ENCODE measurements at places on chromosomes 3 and 15. TPM values are rescaled to one million over a fixed set of nuclear protein-coding genes. Genes with fewer than 3 reads are reported as not detected.

RTP4 gene
- total RNA-seq = 1.7 TPM

DNA sequence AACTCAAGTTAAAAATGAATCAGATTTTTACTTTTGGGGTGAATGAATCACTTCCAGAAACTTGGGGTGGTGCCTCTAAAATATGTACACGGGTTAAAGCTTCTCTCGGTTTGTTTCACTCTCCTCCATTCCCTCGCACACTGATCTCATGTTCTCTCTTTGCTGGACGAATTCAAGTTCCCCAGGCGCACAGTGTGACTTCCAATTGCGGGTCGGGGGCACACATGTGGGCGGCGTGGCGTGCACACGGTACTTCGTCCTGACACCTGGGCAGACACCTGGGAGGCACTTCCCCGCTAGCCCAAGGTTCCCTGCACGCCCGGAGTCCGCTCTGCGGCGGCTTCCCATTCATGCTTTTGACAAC, 692 bp downstream of the SCAANT1 start:
- H3K4me3 ChIP-seq = peak overlapping the region; percentile 90
- peaks cover 39% of the 10 kb centered on the region for H3K4me1 ChIP-seq
- H3K27ac ChIP-seq = peak overlapping the region; percentile 93
- H3K36me3 ChIP-seq = peaks cover 17% of the 10 kb centered on the region
- DNase-seq = no peak

DNA sequence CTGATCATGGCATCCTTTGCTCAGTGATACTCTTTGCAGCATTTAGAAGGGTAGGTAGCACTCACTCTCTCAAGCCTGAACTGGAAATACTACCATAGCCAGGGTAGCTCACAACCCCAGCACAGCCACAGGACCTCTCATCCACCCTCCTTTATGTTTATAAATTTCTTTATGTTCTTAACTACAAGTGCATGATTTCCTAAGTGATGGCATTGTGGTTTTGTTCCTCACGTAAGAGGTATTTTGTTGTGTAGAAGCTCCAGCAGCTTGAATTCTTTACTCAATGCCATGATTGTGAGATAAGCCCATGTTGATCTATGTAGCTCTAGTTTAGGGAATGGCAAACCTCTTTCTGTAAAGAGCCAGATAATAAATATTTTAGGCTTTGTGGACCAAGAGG, 7.9 kb upstream of the RTP3 start:
- no peak for DNase-seq
- no peak overlapping the region for H3K4me3 ChIP-seq
- no peak overlapping the region for H3K27ac ChIP-seq

- no peaks in the 10 kb centered on the region for H3K36me3 ChIP-seq
- no peak overlapping the region for H3K27ac ChIP-seq
- no peak overlapping the region for H3K4me3 ChIP-seq
- no peaks in the 10 kb centered on the region for H3K27me3 ChIP-seq
- DNase-seq = no peak
These were observed 128.6 kb downstream of the DUT start for GRCh38 chr15:48459571-48460442.

DUOXA2 gene
- total RNA-seq = not detected

DNA sequence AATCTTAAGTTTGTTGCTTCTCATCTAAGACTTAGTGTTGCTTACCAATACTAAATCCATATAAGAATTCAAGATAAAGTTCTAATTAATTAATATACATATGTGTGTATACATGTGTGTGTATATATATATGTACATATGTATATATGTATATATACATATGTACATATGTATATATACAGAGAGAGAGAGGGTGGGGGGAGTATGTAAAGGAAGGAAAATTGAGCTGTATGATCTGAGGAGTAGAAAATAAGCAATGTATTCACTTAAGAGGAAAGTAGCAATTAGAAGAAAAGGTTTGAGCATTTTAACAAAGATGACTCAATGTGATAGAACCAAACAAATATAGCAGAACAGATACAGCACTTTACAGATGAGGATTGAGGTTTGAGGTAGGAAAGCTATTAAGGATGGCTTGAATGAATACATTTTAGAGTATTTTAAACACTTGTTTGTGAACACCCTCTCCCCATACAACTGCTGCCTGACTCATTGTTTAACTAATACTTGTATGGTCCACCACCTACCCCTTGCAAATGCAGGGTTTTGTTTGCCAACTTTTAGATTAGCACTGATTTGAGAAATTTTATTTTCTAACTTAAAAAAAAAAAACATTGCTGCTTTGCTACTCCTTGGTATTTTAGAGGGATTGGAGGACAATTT, 681.1 kb upstream of the CADM2 start:
- no peak overlapping the region for H3K27ac ChIP-seq
- H3K27me3 ChIP-seq = no peaks in the 10 kb centered on the region
- no peak overlapping the region for H3K4me3 ChIP-seq
- no peaks in the 10 kb centered on the region for H3K4me1 ChIP-seq

DUOXA1 gene
- 0.19 TPM for total RNA-seq

DNA sequence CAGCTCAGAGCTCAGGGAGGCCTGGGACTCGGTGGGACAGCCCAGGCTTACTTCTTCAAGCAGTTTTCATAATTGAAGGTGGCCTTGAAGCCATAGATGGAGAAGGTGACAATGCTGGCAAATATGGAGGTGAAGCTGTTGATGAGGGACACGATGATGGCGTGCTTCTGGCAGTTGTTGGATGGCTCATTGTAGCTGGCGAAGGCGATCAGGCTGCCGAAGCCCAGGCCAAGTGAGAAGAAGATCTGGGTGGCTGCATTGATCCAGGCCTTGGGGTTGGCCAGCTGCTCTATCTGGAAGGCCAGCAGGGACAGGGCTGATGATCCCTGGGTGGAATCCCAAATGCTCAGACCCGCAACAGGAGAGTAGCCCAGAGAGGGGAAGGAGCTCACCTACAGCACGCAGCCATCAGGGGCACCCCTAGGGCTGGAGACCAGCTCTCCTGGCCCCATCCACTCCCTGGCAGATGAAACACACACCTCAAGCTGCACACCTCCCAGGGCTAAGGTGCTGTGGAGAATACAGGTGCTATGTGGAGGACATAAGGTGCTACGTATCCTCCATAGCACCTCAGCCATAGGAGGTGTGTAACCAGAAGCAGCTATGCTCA, 25.1 kb downstream of the SLC6A20 start:
- peaks cover 13% of the 10 kb centered on the region for H3K4me1 ChIP-seq
- H3K27ac ChIP-seq = no peak overlapping the region
- DNase-seq = no peak
- peaks cover 6% of the 10 kb centered on the region for H3K27me3 ChIP-seq
- no peak overlapping the region for H3K4me3 ChIP-seq

GRCh38 chr3:197595470-197596185, 39.9 kb upstream of the BDH1 start:
- no peak overlapping the region for H3K27ac ChIP-seq
- no peak for DNase-seq

TEX9 gene
- 1.6 TPM for total RNA-seq

DNA sequence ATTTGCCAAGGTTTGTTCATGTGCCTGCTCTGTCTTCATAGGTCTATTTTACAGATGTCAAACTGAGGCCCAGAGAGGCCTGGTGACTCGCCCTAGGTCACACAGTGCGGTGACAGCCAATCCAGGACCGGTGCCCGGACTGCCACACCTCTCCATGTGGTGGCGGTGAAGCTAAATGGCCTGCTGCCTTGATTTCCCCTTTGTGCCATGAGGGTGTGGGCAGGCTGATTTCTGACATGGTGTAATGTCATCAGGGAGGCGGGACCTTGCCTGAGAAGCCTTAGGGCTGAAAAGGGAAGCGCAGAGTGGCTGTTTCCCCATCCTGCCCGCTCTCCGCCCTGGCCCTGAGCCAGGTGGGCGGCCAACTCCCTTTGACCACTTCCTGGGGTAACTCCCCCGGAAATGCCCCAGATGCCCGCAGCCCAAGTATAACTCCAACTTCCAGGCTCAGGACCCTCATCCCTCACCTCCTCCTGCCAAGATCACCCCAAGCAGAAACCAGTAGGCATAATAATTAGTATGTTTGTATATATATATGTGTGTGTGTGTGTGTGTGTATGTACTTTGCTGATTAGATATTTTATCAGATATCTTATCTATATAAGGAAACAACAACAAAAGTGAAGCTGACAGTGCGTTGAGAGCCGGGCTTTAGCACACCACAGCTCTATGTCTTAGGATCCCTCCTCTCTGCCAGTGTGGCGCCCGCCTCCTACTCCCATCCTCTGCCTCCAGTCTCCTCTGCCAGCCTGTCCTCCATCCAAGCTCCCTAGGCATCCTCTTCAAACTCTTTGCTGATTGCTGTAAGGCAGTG, 63.9 kb downstream of the IQSEC1 start:
- no peaks in the 10 kb centered on the region for H3K27me3 ChIP-seq
- H3K27ac ChIP-seq = peak overlapping the region; percentile 93
- DNase-seq = peak; percentile 80
- H3K4me1 ChIP-seq = peaks cover 90% of the 10 kb centered on the region
- H3K4me3 ChIP-seq = peak overlapping the region; percentile 66

SLC9C1 gene
- not detected for total RNA-seq

ROBO2 gene
- total RNA-seq = not detected

Measured in activated CD4-positive, alpha-beta memory T cell treated with anti-CD3 and anti-CD28 coated beads for 36 hours (primary cell).